ENCODE measurements at places on chromosomes 11 and 22.
A peak's percentile ranks its signal among the peaks of the same experiment; 100 is the strongest.

GRCh38 chr11:46553814-46554212, 40.0 kb downstream of the AMBRA1 start:
- DNase-seq, result no peak

GRCh38 chr11:27913650-27914049, 194.3 kb downstream of the KIF18A start:
- no peak for DNase-seq

DNA sequence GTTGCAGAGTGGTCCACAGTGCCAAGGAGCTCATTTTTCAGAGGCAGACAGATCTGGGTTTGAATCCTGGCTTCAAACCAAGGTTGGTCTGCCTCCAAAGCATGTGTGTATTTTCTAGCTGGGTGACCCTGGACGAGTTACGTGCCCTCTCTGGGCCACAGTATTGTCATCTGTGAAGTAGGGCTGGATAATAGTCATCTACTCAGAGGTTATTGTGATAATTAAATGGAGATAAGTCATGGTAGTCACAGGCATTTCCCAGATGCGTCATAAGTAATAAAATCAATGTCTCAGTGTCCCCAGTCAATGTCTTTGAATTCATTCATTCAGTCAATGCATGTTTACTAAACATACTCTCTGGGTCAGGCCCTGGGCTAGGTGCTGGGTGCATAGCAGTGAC, 8.6 kb downstream of the OMP start:
- DNase-seq, result no peak

GRCh38 chr11:20457001-20457799, 69.7 kb downstream of the PRMT3 start:
- no peak for DNase-seq

GRCh38 chr11:23063276-23063675, 203.0 kb upstream of the CCDC179 start:
- no peak for DNase-seq

DNA sequence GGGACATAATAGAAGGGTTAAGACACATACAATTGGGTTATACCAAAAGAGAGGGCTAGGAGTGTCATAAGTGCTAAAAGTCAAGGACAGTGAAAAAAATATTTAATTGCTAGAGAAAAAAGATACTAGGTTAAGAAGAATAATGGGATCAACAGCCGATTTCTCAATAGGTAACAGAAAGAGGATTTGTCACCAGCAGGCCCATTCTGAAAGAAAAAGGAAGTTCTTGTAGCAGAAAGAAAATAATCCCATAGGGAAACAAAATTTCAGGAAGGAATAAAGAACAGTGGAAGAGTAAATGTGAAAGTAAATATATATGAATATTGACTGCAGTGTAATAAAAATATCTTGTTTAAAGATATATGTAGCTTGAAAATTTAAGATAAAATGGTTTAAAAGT, 43.3 kb upstream of the ADORA2A start:
- DNase-seq, result no peak

- DNase-seq, result no peak
Measured at GRCh38 chr22:37243402-37244113, 511 bp downstream of the RAC2 start.

- DNase-seq, result no peak
Measured at GRCh38 chr11:100711984-100712383, 24.9 kb downstream of the ARHGAP42 start.

DNA sequence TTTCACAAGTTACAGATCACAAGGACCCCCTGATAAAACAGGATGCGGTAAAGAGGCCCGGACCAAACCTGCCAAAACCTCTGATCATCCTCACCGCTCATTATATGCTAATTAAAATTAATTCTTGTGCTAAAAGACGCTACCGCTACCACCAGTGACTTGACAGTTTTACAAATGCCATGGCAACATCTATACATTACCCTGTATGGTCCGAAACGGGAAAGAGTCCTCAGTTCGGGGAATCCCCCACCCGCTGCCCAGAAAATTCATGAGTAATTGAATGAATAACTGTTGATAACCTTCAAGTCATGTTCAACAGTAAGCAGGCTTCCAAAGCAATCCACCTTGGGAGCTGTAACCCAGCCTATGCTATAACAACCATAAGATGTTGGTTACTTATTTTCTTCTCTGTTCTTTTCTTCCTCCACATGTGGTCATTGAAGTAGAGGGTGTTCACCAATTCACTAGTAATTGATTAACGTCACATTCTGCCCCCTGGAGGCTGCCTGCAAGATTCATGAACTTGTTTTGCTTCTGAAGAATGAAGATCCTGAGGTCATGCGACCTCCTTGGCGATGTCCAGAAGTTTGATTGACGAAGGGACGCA, 20.6 kb downstream of the APOBEC3H start:
- DNase-seq, result no peak

DNA sequence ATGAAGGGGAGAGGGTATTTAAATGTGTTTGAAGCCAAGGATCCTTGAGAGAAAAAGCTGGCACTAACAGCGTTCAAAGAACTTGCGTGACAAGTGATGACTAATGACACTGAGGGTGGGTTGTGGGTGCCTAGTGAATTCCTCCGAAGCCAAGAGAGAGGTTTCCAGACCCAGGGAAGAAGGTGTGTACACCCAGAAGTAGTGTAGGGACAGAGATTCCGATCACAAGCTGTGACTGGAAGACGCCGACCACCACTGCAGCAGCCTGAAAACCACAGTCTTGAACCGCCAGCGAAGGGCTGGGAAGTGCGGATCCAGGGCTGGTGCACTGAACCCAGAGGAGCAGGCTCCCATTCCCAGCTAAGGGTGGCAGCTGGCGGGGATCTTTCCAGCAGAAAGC, 9.5 kb downstream of the PPARA start:
- no peak for DNase-seq

GRCh38 chr22:32823024-32823730, 21.7 kb downstream of the TIMP3 start:
- no peak for DNase-seq

- DNase-seq, result no peak
Measured at GRCh38 chr11:6889835-6890234, 2.5 kb downstream of the OR2D2 start.

DNA sequence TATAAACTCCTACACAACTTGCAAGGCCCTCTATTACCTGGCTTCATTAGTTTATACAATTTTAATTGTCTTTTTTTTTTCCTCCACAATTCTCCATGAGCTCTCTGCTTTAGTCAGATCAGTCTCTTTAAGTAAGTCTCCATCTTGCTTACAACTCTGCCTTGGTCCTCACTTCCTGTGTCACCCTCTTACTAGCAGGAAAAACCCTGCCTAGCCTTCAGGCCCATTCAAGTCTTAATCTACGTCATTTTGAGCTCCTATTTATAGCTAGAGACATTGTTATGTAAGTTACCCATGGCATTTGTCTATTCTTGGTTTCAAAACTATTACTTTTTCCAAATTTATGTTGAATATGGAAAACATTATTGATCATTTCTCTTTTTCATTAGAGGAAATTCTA, 177.4 kb downstream of the SBF2 start:
- no peak for DNase-seq

GRCh38 chr11:61897387-61898246, 6.3 kb upstream of the FADS3 start:
- DNase-seq, result no peak

DNA sequence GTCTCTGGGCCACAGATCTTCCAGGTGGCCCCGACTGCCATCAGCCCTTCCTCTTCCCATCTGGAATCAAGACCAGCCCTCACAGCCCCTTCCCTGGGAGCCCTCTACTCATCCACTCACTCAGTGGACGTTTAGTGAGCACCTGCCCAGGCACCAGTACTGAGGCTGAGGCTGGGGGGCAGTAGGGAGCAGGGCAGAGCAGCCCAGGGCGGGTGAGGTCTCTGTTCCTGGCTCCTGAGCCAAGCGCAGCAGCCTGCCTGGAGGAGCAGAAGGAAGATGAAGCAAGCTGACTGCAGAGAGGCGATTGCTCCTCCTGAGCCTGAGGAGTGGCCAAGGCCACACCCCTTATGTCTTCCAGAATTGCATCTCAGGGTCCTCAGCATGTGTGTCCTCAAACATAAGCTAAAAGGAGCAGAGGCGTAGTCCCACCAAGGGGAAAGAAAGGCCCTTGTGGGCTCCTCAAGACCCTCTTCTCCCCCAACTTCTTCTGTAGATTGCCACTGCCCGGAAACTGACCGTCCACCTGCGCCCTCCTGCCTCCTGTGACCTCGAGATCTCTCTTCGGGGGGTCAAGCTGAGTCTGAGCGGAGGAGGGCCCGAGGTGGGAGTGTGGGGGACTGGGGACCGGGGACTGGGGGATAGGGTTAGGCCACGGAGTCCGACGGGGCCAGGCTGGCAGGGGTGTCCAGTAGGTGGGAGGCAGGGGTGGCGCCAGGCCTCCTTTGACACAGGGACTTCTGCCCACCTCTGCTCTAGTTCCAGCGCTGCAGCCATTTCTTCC, 5.8 kb downstream of the MAPK8IP2 start:
- DNase-seq, result no peak

DNA sequence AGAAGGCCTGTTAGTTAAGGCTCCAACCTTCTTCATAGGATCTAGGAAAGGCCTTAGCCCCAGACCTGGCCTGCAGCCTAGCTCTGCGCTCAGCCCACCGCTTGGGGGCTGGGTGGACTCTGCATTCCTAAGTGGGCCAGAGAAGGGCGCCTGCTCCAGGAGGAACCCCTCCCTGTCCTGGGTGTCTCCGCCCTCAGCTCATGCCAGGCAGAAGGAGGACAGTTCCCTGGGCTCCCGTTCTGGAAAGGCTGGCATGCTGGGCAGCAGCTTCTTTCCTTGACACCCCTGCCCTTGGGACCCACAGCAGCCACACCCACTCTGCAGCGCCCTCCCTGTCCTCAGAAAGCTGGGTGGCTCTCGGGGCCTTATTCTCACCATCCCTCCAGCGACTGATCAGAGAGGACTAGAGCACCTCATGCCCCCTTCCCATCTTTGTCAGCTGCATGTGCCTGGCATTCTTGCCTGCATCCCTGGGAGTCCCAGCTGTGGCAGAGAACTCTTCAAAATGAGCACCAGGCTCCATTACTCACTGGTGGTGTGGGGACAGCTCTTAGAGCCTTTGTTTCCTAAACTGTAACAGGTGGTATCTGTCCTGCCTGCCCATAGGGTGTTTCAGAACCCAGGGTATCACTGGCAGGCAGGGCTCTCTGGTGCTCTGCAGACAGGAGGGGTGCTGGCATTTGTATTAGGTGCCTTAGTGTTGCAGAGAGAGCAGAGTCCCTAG, 20.3 kb upstream of the MYRF start:
- DNase-seq, result no peak

DNA sequence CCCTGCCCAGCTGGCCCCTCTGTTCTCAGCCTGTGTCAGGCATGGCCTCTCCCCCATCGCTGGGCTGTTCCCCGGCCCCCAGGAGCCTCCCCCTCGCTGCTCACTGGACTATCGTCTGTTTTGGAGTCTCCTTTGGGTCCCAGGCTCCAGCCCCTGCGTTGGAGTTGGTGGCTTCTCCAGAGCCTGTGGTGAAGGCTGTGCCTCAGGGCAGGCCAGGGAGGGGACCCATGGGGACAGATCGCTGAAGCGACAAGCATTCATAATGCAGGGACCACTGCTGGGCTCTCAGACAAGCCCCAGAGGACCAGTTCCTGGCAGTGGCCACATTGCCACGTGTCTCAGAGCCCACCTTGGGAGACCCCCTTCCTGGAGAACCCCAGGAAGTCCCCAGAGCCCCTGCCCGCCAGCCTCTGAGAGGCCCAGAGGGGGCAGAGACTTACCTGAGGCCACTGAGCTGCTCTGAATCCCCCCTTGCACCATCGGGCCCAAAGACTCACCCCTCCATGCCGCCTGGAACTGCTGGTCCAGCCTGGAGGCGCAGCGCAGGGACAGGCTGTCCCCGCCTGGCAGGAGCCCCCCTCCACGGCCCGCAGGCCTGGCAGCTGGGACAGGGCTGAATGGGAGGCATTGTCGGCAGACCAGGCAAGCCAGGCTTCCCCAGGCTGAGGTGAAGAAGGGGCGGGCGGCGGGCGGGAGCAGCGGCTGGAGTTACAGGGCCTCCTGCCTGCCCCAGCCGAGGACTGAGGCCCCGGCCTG, at the start of gene CHADL:
Gene CHADL (minus strand): TSS at position 555 of the 756 bp plus-strand sequence. CDS start 50 bp downstream, at position 505.
- no peak for DNase-seq

GRCh38 chr11:44014968-44015623, 32.7 kb upstream of the ACCSL start:
- peak; percentile 50 for DNase-seq

GRCh38 chr11:64501500-64502427, 89.3 kb upstream of the SLC22A12 start:
- DNase-seq, result no peak

- DNase-seq, result no peak
Measured at GRCh38 chr11:65571940-65572339, 398 bp upstream of the FAM89B start.

GRCh38 chr22:49692499-49693225, 135.0 kb downstream of the BRD1 start:
- DNase-seq, result peak; percentile 67

- DNase-seq, result no peak
Measured at GRCh38 chr11:77619576-77620198, 17.9 kb downstream of the CLNS1A start.

- DNase-seq, result no peak
Measured at GRCh38 chr11:17298302-17298701, 21.8 kb downstream of the NUCB2 start.

- DNase-seq, result no peak
Measured at GRCh38 chr11:86274503-86274902, 27.5 kb upstream of the HIKESHI start.

DNA sequence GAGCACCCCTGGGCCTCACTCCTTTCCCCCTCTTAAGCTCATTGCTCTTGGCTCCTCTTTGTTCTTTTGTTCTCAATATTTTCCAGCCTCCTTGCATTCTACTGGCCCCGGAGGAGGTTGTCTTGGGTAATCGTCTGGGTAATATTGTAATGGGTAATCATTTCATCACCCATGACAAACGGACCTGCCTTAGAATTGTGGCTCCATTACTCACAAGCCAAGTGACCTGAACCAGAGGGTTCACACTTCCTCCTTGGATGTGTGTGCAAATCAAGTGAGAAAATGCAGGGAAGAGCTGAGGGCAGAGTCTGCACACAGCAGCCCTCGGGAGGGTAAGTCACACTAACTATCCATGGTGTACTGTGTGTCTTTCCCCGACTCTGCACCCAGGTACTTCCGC, 305.0 kb downstream of the BUD13 start:
- DNase-seq, result no peak

DNA sequence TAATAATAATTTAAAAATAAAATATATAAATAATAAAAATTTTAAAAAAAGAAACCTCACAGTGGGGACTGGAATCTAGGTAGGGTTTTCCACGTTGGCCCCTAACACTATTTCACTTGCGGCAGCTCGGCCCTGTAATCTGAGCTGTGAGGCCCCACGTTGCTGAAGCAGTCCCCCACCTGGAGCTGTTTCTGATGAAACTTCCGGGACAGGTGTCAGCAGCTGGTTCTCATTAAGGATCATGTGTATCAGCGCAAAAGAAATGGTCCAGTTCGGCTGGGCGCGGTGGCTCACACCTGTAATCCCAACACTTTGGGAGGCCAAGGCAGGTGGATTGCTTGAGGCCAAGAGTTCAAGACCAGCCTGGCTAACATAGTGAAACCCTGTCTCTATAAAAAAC, 17.3 kb downstream of the RHOD start:
- no peak for DNase-seq

DNA sequence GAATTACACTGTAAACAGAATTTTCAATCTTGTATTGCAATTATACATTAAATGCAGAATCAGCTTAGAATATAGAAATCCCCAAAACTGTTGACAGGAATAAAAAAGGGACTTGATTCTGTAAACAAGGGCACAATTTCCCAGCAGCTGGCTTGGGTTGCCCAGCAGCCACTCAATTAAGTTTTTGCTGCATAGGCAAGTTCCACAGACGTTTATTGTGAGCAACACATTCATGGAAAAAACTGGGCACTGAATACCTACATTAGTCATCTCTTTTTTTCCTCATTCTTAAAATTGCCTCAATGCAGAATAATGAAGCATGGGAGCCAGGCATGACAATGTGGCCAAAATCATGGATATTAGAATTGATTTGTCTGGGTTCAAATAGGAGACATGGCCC, 421.8 kb upstream of the ANO5 start:
- no peak for DNase-seq
